ENCODE measurements at places on chromosomes 6 and 20.

- DNase-seq, result no peak
These were observed 399.7 kb downstream of the CBLN4 start for GRCh38 chr20:55605594-55605993.

DNA sequence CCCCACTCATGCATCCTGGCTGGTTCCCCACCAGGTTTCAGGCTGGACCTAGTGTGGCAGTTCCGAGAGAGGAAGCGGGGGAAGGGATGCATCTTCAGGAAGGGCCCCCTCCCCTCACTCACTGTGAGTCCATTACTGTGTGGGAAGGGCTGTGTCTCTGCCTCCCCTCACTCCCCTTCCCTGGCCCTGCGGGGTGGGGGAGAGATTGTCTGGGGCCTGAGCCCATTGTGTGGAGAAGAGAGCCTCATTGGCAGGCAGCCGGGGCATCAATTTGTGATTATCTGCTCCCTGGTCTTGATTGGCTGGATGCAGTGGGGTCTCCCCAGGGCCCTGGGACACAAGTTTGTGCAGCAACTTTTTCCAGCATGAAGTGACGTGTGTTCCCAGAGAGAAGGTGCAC is 4.1 kb upstream of the MYT1 start:
- no peak for DNase-seq

- DNase-seq, result no peak
These were observed 52.1 kb downstream of the PHF20 start for GRCh38 chr20:35823937-35824336.

GRCh38 chr6:93964926-93965325 is 545.6 kb upstream of the EPHA7 start:
- DNase-seq, result no peak

- DNase-seq, result no peak
These were observed 1227.7 kb upstream of the GJE1 start for GRCh38 chr6:140905050-140905449.

- DNase-seq, result no peak
These were observed 151.8 kb upstream of the INSM1 start for GRCh38 chr20:20215976-20216727.

GRCh38 chr6:107217248-107217647 is 101.9 kb upstream of the BEND3 start:
- DNase-seq, result no peak

- DNase-seq, result no peak
These were observed 85.8 kb downstream of the FUT9 start for GRCh38 chr6:96101564-96101963.

Measured in iris pigment epithelial cell (primary cell).